Activated CD4-positive, alpha-beta T cell treated with anti-CD3 and anti-CD28 coated beads, Interleukin-2, amount 50 U/mL, for 16 hours (primary cell): ENCODE measurements at places on chromosomes 4 and X.

DNA sequence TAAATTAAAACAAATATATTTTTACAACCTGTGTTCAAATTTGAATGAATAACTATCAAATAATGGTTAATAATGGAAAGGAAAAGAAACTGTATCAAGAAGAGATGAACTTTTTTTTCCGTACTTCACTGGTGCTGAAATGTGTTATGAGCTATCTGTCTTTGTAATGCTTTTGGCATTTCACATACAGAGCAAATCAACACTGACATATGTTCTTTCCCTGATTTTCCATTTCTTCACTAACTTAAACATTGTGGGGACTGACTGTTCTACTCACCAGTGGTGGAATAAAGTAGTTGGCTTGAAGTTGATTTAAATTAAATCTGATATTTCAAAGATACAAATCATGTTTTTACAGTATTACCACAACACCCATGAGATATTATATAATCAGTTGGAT, 304.0 kb upstream of the BMP3 start:
- DNase-seq = no peak

- DNase-seq = peak; percentile 28
Measured at GRCh38 chrX:123424546-123424945, 240.5 kb downstream of the GRIA3 start.

- no peak for DNase-seq
Measured at GRCh38 chr4:137735561-137736104, 203.3 kb upstream of the PCDH18 start.

- DNase-seq = peak; percentile 74
Measured at GRCh38 chr4:122542411-122543236, 78.2 kb downstream of the IL21 start.

DNA sequence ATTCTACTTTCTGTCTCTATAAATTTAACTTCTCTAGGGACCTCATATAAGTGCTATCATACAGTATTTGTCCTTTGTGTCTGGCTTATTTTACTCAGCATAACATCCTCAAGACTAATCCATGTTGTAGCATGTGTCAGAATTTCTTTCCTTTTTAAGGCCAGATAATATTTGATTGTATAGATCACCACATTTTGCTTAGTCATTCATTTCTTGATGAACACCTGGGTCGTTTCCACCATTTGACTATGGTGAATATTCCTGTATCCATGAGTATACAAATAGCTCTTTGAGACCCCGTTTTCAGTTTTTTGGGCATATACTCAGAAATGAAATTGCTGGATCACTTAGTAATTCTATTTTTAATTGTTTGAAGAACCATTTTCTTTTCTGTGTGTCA, 12.0 kb downstream of the CNGA2 start:
- DNase-seq = no peak

- DNase-seq = no peak
Measured at GRCh38 chr4:40865696-40866095, 115.9 kb downstream of the NSUN7 start.

DNA sequence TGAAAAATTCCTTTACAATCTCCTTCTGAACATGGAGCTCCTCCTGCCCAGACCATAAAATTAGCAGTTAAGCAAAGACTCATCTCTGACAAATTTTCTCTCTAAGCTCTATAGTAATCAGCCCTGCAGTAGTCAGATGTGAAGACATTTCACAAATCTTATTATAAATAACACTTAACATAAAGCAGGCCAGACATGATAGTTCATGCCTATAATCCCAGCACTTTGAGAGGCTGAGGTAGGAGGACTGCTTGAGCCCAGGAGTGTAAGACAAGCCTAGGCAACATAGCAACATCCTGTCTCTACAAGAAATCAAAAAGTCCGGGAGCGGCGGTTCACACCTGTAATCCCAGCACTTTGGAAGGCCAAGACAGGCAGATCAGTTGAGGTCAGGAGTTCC, 29.9 kb downstream of the TRMT2B start:
- DNase-seq = no peak

DNA sequence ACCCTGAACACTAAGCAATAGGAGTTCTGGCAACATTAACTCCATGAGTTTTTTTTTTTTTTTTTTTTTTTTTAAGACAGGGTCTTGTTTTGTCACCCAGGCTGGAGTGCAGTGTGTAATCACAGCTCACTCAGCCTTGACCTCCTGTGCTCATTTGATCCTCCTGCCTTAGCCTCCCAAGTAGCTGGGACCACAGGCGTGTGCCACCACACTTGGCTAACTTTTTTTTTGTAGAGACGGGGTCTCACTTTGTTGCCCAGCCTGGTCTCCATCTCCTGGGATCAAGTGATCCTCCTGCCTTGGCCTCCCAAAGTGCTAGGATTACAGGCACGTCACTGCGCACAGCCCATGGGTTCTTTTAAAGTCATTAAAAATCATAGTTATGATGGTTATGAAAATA, 5.1 kb downstream of the RHOH start:
- DNase-seq = no peak

DNA sequence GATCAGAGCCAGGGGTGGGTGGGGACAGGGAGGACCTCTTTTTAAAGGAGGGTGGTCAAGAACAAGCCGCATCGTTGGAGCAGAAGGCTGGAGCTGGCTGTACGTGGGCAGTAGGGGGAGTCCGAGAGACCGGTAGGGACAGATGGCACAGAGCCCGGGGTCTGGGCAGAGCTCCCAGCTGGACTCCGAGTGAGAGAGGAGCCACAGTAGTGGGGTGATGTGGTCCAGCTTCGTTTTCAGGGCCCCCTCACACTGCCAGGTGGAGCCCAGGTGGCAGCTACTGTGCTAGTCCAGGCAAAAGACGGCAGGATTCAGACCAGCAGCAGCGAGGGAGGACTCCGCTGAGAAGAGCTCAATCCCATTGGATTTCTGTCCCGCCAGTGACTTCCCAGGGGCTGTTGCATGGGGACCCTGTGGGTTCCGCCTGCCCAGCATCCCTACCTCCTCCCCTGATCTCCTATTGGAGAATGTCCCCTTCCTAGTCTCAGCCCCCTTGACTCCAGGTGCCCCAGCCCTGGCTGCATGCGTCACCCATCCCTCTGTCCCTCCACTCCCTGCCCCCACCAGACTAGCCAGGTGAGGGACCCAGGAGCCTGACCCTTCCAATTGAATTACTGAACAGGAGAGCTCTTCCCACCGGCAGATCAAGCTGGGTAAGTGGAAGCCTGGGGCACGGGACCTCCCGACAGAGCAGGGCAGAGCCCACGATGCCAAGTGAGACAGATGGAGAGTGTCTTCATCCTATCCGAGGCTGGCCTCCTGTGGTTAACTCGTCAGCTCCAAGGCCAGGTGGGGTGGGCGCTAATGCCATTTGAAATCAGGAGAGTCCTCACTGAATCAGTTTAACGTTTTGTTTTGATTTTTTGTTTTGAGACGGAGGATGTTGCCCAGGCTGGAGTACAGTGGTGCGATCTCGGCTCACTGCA, 2.9 kb downstream of the ARHGAP4 start:
- DNase-seq = peak; percentile 35

- no peak for DNase-seq
Measured at GRCh38 chrX:110877326-110877725, 81.7 kb upstream of the CHRDL1 start.

DNA sequence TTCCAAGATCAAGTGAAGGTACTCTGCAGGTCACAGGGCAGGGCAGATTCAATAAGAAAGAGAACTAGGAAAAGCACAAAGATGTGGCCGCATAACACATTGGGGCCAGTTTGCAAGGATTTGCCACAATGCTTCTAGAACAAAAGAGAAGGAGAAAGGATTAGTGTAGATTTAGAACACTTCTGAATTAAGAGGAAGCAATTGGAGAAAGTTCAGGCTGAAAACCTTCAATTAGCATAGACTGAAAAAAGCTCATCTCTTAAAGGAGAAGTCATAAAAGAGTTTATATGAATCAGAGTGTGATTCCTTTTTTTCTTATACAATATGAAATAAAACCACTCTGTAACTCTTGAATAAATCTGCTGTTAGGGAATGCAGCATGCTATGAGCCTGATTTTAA, 215.6 kb upstream of the FAT1 start:
- no peak for DNase-seq

DNA sequence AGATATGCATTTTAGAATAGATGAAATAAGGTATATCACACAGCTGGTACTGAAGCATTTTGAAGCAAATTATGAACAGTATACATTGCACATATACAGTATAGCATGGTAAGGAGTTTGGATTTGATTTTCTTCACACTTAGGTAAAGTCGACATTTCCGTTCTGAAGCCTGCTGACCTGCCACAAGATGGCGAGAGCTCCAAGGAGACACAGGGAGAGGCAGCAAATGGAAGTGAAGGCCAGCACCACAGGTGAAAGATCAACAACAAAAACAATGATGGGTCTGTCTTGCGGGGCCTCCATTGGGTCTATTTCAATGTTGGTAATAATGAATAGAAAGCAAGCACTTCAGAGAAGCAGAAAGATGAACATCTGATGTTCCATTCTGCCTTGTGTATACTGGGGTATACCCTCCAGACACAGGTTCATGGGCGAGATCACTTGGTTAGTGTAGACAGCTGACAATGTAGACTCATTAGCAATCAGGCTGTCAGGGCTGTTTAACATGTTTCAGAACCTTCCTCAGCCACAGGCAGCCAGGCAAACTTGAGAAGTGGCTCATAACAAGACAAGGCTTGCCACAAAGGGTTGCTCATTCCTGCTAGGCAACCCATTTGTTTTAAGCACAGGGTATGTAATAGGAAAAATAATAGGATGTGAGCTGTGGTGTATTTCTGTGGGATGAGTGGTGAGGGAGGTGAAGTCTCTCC, 21.4 kb upstream of the NOX1 start:
- peak; percentile 39 for DNase-seq

DNA sequence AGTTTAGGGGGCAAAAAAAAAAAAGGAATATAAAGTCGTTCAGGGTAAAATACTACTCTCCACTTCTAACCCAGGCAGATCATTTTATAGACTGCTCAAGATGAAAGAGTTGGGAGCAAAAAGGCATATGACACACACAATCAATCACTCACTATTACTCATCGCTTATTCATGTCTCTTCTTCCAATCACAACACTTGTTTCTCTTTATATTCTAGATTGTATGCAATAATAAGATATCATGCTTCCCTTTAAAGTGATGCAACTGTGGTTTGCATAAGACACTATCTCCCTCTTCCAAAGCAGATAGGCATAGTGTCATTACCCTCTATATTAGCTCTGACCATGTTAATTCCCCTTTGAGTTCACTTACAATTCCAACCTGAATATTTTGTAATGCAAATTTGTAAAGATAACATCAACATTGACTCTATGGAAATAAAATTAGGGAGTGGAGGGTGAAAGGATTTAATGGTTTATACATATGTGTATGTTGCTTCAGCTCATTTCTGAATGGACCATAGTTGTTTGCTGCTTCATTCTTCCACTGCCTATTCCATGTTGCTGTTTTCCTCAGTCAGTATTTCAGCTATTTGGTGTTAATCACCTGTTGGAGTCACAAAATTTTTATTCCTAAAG, 154.9 kb upstream of the EPHA5 start:
- DNase-seq = no peak

GRCh38 chr4:151315212-151315886, 10.1 kb downstream of the SH3D19 start:
- DNase-seq = no peak

- no peak for DNase-seq
Measured at GRCh38 chr4:150126201-150126863, 48.1 kb downstream of the DCLK2 start.

DNA sequence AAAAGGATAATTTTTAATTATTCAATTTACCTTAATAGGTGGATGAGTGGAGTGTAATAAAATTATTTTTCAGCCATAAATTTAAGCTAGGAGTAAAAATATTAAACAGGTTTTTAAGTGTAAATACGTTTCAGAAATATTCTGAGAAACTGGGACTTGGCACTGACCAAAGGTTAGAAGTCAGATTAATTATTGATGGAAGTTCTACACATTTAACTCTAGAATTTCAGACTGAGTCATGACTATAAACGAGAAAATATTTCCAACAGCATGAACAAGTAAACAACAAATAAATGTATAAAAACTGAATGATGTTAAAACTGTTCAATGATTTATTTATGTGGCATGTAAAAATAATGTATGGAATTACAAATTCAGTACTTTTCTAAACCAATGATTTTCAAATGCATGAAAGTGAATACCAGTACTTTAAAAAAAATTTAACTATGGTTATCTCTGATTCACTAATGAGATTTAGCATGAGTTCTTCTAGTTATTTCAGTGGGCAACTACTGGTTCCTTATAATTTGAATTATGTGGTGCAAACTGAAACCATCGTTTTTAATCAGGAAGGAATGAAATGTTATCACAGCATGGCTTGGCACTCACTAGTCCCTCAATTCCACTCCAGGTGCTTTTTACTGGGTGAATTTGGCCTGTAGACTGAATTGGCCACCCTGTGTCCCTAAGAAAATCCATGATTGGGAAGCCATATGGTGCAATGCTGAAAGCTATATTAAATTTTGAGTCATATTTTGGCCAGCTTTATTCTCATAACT, 244.2 kb downstream of the FSTL5 start:
- no peak for DNase-seq

DNA sequence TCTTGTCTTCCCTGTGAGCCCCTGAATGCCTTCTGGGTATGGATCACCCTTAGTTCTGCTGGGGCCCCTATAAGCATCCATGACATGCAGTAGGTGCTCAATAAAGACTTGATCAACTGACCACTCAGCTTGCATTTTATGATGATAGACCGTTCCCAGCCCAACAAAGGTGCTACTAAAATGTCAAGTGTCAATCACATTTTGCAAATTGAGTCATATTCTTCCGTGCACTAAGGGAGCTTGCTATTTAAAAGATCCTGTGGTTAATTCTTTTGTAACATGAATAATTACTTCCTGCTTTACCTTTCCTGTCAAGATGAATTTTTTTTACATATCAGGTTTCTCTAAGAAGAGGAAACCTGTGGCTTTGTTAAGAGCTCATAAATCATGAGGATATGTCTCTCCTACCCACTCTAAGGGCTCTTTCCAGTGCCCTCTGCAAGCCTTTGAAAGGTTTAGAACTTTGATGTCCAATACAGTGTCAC, 47.6 kb downstream of the SH3KBP1 start:
- DNase-seq = peak; percentile 70
